Right atrium auricular region (tissue), 2 donors: ENCODE measurements at places on chromosomes 6 and 20. TPM values are rescaled to one million over a fixed set of nuclear protein-coding genes. Genes with fewer than 3 reads are reported as not detected.
A peak's percentile ranks its signal among the peaks of the same experiment; 100 is the strongest.

DNA sequence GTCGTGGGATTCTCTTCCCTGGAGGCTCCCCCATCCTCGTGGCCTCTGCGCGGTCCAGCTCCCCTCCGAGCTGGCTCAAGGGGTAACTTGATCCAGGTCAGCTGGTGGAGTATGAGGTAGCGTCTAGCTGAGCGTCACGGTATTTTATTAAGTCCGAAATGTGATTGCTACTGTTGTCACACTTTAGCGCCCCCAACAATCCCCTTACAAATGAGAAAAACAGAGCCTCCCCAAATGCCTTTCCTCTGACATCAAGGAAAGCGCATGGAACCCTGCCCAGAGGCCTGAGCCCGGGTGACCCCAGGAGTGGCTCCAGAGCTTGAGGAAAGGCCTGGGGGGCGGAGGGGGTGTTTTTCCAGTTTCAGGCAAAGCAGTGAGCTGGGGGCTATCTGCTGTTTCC, 192.4 kb downstream of the ZMYND8 start:
- no peak for DNase-seq

DNA sequence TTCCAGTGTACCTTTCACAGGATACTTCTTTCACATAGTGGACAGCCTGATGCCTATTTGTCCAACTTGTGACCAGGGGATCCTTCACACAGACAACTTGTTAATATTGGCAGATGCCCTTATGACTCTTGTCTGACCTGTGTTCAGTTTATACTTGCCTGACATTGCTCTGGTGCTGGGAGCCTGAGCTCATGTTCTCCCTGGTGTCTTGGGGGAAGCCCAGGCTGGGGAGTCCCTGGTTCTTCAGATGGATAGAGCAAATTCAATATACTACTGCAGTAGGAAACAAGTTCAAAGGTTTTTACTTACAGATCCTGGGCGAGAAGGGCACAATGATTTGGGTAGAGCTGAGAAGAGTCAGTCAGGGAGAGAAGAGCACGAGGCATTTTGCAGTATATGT, 76.1 kb downstream of the NKAIN2 start:
- DNase-seq: no peak

- DNase-seq: no peak
Measured at GRCh38 chr20:4195499-4195898, 180.1 kb upstream of the RNF24 start.

EYA4 gene
- 16.2 TPM for total RNA-seq

EYS gene
- not detected for total RNA-seq

HAO1 gene
- total RNA-seq: not detected

TDP2 gene
- 18.5 TPM for total RNA-seq

HFE gene
- total RNA-seq: 3.1 TPM

DNA sequence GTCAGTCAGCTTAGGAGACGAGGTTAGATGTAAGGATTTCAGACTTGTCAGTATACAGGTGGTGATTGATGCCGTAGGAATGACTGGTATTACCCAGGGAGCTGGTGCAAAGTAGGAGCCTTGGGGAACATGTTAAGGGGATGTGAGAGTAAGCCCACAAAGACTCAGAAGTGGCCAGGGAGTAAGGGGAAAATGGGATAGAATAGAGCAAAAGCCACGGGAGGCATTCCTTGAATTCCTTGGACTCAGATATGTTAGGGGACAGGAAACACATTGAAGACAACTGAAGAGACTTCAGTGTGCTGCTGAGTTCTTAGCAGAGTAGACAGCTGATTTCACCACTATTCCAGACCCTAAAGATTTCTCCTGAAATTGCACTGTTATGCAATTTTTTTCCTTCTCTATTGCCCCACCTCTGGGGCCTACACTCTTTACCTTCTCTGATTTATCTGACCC, 1.2 kb upstream of the ACAT2 start:
- no peak for DNase-seq

XKR7 gene
- total RNA-seq: not detected

IMPG1 gene
- not detected for total RNA-seq

FKBP1C gene
- 0.35 TPM for total RNA-seq

GRCh38 chr6:75775219-75775618, 26.2 kb downstream of the MYO6 start:
- DNase-seq: no peak

TOX2 gene
- total RNA-seq: 0.63 TPM

GRCh38 chr20:63895202-63895951, 451 bp downstream of the DNAJC5 start:
- DNase-seq: no peak

DNA sequence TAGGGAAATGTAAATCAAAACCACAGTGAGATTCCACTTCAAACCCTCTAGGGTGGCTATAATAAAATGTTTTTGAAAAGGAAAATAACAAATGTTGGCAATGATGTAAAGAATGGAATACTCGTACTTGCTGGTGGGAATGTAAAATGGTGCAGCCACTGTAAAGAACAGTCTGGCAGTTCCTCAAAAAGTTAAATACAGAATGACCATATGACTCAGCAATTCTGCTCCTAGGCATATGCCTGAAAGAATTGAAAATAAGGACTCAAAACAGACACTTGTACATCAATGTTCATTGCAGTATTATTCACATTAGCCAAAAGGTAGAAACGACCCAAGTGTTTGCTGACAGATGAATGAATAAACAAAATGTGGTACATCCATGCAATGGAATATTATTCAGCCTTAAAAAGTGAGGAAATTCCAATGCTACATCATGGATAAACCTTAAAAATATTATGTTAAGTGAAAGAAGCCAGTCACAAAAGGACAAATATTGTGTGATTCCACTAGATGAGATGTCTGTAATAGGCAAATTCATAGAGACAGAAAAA, 10.2 kb upstream of the RNF114 start:
- DNase-seq: no peak

DNA sequence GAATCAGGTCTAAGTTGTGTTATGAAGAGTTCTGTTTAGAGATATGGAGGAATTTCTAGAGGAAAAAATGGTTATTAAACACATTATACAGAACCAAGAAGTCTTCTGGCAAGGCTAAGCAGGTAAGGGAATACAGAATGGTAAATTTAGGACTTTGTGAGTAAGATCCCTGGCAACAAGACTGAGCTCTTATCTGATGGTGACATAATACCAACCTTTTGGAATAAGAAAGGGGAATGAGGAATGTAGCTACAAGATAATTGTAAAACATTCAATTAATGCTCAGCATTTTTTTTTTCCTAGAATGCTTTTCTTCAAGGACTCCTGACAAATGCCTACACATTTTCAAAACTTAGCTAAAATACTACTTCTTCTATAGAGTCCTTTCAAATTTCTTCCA, 51.8 kb downstream of the CYB5R4 start:
- DNase-seq: no peak

GPX5 gene
- total RNA-seq: not detected

DUSP15 gene
- total RNA-seq: 11.6 TPM

DNA sequence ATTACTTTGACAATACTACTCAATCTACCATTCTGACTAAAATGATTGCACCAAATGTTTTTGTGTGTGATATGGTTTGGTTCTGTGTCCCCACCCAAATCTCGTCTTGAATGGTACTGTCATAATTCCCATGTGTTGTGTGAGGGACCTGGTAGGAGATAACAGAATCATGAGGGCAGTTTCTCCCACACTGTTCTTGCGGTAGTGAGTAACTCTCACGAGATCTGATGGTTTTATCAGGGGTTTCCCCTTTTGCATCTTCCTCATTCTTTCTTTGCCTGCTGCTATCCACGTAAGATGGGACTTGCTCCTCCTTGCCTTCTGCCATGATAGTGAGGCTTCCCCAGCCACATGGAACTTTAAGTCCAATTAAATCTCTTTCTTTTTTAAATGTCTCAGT, 20.8 kb downstream of the SYCP2 start:
- DNase-seq: no peak

GRCh38 chr6:165876588-165876987, 213.5 kb upstream of the PDE10A start:
- DNase-seq: peak; percentile 74

DNA sequence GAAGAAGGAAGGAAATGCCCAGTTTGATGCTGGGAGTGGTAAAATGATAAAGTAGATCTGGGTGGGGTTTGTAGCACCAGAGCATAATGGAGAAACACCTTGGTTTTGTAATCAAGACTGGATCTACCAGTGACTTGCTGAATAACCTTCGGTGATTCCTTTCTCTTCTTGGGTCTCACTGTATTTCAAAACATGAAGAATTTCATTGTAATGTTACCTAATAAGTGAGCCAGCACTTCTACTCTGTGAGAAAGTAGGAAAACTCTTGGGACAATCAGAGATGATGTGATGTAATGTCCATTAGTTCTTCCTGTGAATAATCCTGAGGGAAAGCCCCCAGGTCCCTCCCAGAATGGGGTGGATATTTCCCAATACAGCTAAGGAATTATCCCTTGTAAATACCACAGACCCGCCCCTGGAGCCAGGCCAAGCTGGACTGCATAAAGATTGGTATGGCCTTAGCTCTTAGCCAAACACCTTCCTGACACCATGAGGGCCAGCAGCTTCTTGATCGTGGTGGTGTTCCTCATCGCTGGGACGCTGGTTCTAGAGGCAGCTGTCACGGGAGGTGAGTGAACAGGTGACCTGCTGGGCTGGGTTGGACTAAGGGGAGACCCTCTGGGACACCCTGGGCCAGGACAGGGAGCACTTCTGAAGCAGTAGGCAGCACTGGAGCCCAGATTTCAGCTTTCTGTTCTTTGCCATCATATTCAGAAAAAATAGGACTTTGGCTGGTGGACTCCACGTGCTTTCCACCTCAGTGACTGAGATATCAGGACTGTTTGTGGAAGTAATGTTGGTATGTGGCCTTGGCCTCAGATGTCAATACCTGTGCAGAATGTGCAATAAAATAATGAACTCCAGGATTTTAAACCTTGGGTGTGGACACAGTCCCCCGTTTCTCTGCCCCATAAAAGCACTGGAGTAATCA, at the start of gene PI3:
Gene PI3, plus strand, starts transcription at position 469 of the 931 bp plus-strand sequence. Its CDS starts 21 bp downstream, at position 490.
- DNase-seq: no peak

GRCh38 chr20:18001131-18001921, 32.5 kb downstream of the MGME1 start:
- peak; percentile 91 for DNase-seq

OXT gene
- total RNA-seq: not detected

SYNDIG1 gene
- total RNA-seq: 38.1 TPM

- DNase-seq: no peak
Measured at GRCh38 chr20:20820104-20820503, 107.7 kb upstream of the RALGAPA2 start.

DNA sequence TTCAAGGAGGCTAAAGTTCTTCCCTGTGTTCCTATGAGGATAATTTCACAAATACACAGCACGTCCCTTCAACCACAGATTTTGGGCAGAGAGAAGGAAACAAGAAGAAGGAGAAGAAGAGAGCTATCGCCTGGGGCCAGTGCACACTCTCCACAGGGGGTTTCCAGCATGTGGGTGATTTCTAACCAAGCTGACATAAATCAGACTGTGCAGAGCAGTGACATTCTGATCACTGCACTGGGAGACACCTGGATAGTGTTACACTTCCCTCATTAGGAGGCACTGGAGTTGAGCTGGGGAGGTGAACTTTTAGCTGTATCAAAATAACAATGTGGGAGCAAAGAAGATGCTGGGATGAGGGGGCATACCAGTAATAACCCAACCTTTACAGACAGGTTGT, 71.8 kb upstream of the CENPW start:
- DNase-seq: no peak

DNA sequence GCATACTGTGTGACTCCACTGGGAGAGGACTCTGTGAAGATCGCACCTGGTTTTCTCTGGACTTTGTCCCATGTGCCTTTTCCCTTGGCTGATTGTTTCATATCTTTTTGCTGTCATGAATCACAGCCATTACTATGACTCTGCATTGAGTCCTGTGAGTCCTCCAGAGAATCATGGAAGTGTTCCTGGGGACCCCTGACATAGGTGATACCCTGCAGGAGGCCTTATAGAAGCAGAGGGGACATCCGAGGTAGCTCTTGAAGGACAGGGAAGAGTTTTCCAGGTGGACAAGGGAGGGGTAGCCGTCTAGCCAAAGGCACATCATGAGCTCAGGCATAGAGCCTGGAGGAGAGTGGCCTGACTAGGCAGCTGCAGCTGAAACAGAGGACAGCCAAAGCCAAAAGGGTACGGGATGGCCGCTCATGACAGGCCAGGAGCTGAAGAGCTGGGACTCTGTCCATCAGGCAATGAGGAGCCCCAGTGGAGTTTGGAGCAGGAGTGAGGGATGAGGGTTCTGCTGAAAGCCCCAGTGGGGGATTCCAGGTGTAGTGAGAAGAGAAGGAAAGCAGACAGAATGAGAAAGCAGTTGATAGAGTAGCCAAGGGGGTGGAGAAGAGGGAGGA, 86.6 kb upstream of the TOX2 start:
- peak; percentile 40 for DNase-seq

DNA sequence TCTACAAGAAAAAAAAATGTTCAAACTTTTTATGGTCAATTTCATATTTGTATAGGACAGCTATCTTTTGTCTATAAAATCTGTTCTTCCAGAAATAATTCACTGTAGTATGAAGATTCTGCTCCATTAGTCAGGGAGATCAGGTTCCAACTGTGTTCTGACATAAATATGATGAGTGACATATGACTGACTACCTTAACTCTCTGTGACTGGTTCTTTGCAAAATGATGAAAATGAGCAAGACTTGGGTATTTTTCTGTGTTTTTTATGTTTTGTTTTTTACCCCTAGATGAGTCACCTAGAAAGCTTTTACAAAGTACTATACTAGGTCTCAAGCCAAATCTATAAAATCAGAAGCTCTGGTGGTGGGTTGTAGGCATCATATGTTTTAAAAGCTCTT, 229.6 kb downstream of the MMUT start:
- DNase-seq: no peak

GMEB2 gene
- 9.4 TPM for total RNA-seq

DNA sequence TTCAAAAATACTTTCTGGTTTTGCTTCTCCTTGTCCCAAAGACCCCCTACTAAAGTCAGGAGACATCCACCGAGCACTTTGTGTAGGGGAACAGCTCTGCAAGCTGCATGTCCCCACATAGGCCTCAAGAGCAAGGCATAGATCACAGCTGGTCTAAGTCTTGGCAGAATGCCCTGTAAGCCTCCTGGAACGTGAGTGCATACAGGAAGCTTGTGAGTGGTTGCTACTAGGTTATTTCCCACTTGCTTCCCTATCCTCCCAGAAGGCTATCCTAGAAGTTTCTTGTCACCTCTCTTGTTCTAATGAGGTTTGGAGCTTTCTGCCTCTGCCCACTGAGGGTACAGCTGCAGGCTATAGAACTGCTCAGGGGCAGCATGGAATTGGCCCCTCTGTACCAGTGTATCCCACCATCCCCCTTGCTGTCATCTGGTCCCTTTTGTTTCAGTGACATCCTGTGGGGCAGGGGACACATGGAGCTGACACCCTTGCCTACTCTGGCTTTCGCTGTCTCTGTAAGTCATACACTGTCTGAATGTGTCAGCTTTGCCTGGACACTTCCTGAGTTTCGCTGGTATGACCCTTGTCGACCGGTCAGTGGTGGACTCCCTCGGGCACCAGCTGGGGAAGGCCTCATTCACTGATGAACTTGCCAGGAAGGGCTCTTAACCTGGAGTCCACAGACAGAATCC, 35.6 kb upstream of the KCNK16 start:
- no peak for DNase-seq

DNA sequence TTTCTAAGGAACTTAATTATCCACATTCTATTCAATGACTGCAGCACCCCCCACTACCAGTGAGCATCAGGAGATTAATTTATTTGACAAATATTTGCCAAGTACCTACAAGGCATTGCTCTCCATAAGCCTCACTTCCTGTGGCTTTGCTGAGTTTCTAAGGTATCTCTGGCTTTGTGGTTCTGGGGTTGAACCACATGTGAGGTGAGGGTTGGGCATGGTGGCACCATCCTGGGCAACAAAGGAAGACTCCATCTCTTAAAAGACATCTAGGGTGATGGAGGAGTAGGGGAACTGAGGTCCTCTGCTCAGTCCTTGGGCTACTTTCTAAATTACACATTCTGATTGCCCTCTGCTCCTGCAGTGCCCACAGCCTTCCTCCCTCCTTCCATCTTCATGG, 25.5 kb upstream of the WFDC2 start:
- no peak for DNase-seq
